ENCODE measurements at places on chromosomes 4 and X. TPM values are rescaled to one million over a fixed set of nuclear protein-coding genes. Genes with fewer than 3 reads are reported as not detected.

Gene CXCL3
- 1.3 TPM for total RNA-seq

Gene GATA1
- not detected for total RNA-seq

Gene PNMA6F
- not detected for total RNA-seq

Gene TRO
- 13.6 TPM for total RNA-seq

Gene GPR82
- not detected for total RNA-seq

Gene CT47B1
- not detected for total RNA-seq
